Muscle of arm (tissue), 14 donors: ENCODE measurements at places on chromosomes 13 and 19. TPM values are rescaled to one million over a fixed set of nuclear protein-coding genes. Genes with fewer than 3 reads are reported as not detected.
A peak's percentile ranks its signal among the peaks of the same experiment; 100 is the strongest.

ZNF470 gene
- polyA plus RNA-seq = 5.1 TPM

DNA sequence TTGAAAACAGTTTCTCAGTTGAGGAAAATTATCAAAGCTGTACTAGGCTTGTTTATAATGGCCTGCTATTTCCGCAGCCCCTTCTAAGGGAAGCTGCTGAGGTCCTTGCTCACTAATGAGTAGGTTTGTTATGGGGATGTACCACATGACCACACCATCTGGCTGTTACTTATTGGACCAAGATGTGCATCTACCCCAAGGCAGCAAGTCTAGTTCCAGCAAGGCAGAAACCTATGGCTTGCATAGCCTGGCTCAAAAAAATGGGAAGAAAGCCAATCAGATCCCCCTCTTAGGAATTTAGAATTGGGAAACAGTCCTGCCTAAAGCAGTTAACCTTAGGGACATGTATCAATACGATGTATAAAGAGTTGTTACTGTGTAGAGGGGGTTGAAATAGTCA lies 186.5 kb upstream of the SPRY2 start:
- DNase-seq = no peak

DNA sequence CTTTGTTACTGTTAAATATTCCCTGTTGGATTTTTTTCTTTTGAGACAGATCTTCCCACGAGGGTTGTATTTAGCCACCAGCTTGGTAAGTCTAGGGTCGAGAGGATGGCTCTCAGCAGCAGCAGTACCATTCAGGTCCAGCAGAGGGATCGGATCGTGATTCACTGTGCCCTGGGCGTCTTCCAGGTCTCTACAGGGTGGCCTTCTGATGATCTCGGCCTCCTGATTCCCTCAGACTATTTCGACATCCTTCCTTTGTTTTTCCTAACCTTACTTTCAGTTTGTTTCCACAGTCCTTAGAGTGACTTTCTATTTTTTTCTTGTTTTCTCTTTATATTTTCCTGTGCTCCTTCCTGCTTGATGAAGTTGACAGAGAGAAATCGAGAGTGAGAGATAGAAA lies 1436.9 kb downstream of the UQCRFS1 start:
- no peak for DNase-seq

- DNase-seq = no peak
Observed at GRCh38 chr19:51066393-51067186, 1.7 kb upstream of the KLK13 start.

GRCh38 chr13:106710266-106710665 lies 142.3 kb upstream of the ARGLU1 start:
- peak; percentile 43 for DNase-seq

- no peak for DNase-seq
Observed at GRCh38 chr13:106129273-106129672, 406.2 kb downstream of the EFNB2 start.

- no peak for DNase-seq
Observed at GRCh38 chr13:70324519-70324918, 216.3 kb upstream of the KLHL1 start.
